Ovary (tissue), 10 donors: ENCODE measurements at places on chromosomes 1 and 21. TPM values are rescaled to one million over a fixed set of nuclear protein-coding genes. Genes with fewer than 3 reads are reported as not detected.

The LGR6 gene
- total RNA-seq = 0.53 TPM

The S100A16 gene
- total RNA-seq = 60.7 TPM

DNA sequence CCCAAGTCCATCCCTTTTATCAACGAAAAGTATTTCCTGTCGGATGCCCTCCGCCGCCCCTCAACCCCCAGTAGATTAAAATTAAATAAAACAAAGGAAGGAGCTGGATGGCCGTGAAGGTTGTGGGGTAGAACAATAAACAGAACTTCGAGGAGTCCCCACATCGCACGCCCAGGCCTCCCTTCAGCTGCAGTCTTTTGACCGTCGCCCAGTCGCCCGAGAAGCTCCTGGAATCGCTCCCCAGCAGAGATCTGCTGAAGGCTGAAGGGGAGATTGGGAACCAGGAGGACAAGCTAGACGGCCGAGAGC is 905 bp downstream of the BARHL2 start:
- H3K4me3 ChIP-seq = no peak overlapping the region
- no peaks in the 10 kb centered on the region for H3K27me3 ChIP-seq
- H3K4me1 ChIP-seq = peaks cover 2% of the 10 kb centered on the region
- DNase-seq = no peak

- H3K36me3 ChIP-seq = no peaks in the 10 kb centered on the region
- no peaks in the 10 kb centered on the region for H3K4me1 ChIP-seq
- H3K4me3 ChIP-seq = no peak overlapping the region
- DNase-seq = no peak
- H3K27me3 ChIP-seq = no peaks in the 10 kb centered on the region
- H3K27ac ChIP-seq = no peak overlapping the region
Measured at GRCh38 chr1:76298399-76298798, 223.9 kb downstream of the ST6GALNAC3 start.
